ENCODE measurements at places on chromosomes 5 and 9.

GRCh38 chr5:61850696-61851095, 455.3 kb upstream of the KIF2A start:
- no peak for DNase-seq

DNA sequence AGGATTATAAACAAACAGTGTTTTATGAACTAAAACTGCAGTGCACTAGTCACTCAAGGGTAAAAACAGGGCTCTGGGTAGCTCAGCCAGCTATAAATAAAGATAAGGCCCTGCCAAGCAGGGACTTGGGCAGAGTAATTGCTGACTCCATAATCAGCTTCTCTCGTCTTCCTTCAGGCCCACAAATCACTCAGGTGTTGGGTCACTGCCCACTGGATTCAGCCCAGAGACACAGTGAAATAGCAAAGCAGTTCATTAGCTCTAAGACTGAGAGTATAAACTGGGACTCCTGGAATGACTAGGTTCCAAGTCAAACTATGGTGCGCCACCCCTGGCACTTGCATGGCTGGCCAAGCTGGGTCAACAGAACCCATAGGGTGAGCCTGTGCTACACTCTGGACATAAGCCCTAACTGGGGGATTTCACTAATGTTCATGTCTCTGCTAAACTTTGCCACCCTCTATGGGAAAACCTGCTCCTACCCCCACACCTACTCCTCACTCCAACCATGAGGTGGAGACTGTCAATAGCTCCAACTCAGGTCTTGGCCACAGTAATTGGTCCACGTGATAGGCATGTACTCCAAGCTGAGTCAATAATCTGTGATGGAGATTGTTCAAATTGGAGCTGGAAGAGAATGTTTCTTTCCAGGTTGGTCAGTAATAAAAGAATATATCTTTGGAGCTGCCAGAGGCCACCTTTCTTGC, 158.5 kb downstream of the SLIT3 start:
- DNase-seq: no peak

DNA sequence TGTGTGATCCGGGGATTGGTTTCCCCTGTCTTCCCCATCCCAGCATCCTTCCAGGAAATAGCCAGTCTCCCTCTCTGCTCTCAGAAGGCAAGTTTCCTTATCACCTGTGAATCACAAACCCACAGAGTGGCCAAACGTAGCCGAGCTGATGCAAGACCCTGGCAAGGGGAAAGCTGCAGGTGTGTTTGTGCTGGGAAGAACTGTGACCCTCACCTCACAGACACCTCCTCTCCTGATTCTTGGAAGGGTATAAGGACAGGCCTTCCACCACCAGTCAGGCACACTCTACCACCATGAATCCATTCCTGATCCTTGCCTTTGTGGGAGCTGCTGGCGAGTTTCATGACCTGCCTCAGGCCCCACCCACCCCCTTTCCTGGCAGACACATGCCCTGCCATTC, at the start of gene PRSS3:
Gene PRSS3, plus strand, starts transcription at position 281 of the 400 bp plus-strand sequence. Its CDS starts 13 bp downstream, at position 294.
- DNase-seq: no peak

DNA sequence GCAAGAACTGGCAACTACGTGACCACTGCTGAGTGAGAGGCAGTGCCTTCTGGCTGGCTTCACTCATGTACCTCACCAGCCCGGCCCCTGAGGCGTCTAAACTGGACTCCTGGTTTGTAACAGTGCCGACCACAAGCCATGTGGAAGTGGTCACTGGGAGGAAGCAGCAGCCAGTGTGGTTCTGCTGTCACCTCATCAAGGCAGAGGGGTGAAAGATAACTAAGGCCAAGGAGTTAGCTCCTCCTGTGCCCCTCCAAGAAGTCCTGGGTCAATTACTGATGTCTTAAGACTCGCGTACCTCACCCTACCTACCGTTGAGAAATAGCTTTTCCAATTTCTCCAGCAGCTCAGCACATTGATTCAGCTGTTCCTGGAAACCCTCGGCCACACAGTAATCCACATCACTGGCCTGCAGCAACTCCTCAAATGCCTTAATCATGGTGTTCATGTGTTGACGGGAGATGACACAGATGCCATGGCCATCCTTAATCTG, 142.9 kb downstream of the CDK5RAP2 start:
- DNase-seq: no peak

- DNase-seq: no peak
These were observed 176.4 kb upstream of the CHD1 start for GRCh38 chr5:99105216-99105615.

GRCh38 chr9:87528969-87529368, 31.3 kb downstream of the DAPK1 start:
- DNase-seq: no peak

- no peak for DNase-seq
These were observed 679.6 kb downstream of the IRX1 start for GRCh38 chr5:4275232-4275631.

DNA sequence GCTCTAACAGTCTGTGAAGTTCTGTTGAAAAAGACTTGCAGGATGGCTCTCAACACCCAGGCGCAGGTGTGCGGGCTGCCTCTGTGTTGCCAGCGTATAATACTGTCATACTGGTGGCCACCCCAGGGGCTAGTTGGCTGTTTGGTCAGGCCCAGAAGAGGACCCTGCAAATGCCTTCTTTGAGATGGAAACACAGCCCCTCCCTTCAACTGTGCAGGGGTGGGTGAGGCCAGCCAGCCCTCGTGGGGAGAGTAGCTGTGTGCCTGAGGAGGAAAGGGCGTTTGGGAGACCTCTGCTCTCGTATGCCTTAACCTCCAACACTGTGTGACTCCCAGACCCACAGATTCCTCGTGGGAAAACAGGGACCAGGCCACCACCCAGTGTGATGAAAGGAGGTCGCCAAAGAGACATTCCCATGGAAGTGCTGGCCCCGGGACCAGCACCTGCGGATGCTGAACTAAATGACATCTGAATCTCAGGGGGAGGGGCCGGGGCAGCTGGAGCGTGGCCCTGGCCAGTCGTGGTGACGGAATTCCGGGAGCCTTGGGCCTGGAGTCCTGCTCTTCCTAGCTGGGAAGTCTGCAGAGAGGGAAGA, 11.3 kb upstream of the SCGB3A1 start:
- DNase-seq: no peak

GRCh38 chr5:127776477-127776876, 73.3 kb downstream of the CCDC192 start:
- DNase-seq: no peak

- DNase-seq: no peak
These were observed 35.8 kb upstream of the MVB12B start for GRCh38 chr9:126290871-126291270.

- no peak for DNase-seq
These were observed 22.4 kb downstream of the MOCS2 start for GRCh38 chr5:53087171-53087570.
